ENCODE measurements at places on chromosomes 7 and 10.

- no peak for DNase-seq
These were observed 23.4 kb upstream of the RELN start for GRCh38 chr7:104012835-104013234.

GRCh38 chr10:26341701-26342100, 96.4 kb upstream of the APBB1IP start:
- DNase-seq = no peak

DNA sequence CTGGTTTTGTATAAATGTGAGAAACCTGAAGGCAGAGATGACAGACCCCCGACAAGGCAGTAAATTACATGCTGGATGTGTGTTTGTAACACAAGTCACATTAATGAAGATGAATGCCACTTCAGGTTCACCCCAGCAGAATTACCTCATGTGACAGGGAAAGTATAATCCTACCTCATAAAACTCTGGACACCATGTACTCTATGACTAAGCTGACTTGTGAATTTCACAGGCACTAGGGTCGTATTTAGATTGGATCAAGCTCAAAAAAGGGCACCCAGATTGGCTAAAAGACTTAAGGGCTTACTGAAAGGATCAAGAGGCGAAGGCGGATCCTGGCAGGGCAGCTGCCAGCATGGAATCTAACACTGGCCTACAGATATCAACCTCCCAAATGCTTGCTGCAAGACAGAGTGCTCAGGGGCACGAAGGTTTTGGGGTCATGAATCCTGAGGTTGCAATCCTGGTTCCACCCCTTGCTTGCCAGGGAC, 161.4 kb downstream of the PIP4K2A start:
- DNase-seq = no peak

- no peak for DNase-seq
These were observed 132.4 kb upstream of the PALS2 start for GRCh38 chr7:24440892-24441291.
